ENCODE measurements at places on chromosomes 7 and 10. TPM values are rescaled to one million over a fixed set of nuclear protein-coding genes. Genes with fewer than 3 reads are reported as not detected.

The STOX1 gene
- total RNA-seq: under 0.01 TPM

The MMD2 gene
- total RNA-seq: not detected

The SUFU gene
- total RNA-seq: 3.7 TPM

The ZNF365 gene
- 2.9 TPM for total RNA-seq

The LIPK gene
- not detected for total RNA-seq

The HECW1 gene
- total RNA-seq: not detected

The PRTFDC1 gene
- under 0.01 TPM for total RNA-seq
